Mucosa of descending colon (tissue), 3 donors: ENCODE measurements at places on chromosomes 2 and 18. TPM values are rescaled to one million over a fixed set of nuclear protein-coding genes. Genes with fewer than 3 reads are reported as not detected.

The GPBAR1 gene
- 3.3 TPM for total RNA-seq

The LIPG gene
- total RNA-seq = 13.3 TPM

The LINC00305 gene
- not detected for total RNA-seq

The CRYGC gene
- total RNA-seq = not detected

The ICOS gene
- total RNA-seq = 0.36 TPM

The ACADL gene
- 0.95 TPM for total RNA-seq

The AFF3 gene
- total RNA-seq = 56.6 TPM

The ALKAL2 gene
- 3.5 TPM for total RNA-seq

GRCh38 chr18:47689371-47689770, 241.1 kb downstream of the SMAD2 start:
- DNase-seq = no peak

- DNase-seq = no peak
Measured at GRCh38 chr18:26335156-26335555, 108.9 kb downstream of the TAF4B start.

GRCh38 chr2:233824373-233824772, 30.0 kb downstream of the HJURP start:
- no peak for DNase-seq

DNA sequence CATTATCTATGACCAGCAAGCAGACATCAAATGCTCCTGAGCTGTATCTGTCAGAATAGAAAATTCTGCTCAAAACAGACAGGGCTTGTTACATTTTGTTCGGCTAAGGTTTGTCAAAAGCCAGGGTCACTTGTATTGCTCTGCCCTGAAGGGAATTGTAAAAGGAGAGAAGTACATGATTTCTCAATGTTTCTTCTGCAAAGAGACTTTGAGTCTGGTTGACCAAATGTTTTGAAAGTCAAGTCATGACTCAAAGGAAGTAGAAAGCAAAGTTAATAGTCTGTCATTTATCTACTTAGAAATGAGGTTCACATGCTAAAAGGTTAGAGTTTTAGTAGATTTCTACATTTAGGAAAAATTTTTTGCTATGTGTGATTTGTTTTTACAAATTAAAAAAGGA, 1624.1 kb upstream of the ZEB2 start:
- DNase-seq = no peak

GRCh38 chr2:85433511-85434089, 15.1 kb downstream of the SH2D6 start:
- DNase-seq = peak; percentile 78

DNA sequence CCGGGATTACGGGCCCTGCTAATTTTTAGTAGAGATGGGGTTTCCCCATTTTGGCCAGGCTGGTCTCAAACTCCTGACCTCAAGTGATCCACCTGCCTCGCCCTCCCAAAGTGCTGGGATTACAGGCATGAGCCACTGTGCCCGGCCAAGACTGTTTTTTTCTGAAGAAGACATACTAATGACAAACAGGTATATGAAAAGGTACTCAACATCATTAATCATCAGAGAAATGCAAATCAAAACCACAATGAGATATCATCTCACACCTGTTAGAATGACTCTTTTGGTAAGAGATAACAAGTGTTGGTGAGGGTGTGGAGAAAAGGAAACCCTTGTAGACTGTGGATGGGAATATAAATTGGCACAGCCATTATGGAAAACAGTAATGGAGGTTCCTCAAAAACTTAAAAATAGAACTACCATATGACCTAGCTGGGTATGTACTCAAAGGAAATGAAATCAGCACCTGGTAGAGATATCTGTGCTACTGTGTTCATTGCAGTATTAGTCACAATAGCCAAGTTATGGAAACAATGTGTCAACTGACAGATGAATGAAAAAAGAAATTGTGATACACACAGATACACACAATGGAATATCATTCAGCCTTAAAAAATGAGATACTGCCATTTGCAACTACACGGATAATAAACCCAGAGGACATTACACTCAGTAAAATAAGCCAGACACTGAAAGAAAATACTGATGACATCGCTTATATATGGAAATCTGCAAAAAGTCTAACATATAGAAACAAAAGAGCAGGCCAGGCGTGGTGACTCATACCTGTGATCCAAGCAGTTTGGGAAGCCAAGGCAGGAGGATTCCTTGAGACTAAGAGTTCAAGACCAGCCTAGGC, 20.8 kb downstream of the SOS1 start:
- no peak for DNase-seq

DNA sequence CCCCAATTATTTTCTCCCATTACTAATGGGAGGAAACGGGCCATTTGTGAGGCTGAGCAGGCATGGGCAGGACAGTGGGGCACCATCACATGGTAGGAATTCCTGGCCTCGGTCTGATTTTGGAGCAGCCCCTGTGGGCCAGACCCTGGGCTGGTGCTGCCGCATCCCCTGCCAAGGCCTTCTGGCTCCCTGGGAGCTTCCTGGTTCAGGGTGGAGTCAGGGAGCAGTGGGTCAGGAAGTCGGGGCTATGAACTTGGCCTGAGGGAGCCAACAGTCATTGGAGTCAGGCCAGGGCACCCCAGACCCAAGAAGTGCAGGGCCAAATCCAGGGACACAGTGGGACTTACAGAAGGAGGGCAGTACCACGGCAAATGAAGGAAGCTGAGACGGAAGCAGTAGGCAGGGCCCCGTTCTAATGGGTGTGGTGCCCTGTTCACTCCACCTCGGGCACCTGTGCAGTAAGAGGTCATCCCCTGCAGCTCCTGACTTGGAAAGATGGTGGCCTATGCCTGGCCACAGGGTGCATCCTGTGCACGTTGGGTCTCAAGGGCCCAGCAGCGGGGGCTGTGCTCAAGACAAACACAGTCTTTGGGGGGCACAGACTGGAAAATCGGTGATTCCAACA, 328.1 kb downstream of the SMAD2 start:
- peak; percentile 17 for DNase-seq

DNA sequence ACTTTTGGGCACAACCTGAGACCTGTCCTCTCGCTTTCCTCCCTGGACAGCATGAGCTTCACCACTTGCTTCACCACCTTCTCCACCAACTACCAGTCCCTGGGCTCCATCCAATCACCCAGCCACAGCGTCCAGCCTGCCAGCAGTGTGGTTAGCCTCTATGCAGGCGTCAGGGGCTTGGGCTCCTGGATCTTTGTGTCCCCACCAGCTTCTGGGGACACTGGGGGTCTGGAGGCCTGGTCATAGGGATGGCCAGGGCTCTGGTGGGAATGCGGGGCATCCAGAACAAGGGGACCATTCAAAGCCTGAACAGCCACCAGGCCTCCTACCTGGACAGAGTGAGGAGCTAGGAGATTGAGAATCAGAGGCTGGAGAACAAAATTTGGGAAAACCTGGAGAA, 44.2 kb upstream of the SLC4A10 start:
- DNase-seq = peak; percentile 29

DNA sequence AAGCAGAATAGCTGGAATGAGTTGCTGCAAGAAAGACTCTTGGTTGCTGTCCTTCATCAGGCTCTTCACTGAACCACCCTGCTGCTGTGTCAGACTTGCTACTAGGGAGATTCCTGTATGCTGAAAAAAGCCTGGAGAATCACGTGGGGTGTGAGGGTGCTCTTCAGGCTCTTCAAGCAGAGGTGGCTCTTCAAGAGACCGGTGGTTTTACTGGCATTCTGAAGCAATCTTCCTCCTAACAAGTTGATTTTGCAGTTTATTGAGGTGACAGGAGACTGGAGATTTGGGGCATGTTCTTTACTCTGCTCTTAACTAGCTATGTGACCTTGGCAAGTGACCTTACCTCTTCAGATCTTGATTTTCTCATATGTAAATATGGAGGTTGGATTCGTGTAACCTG, 14.1 kb downstream of the TMEM178A start:
- DNase-seq = no peak

- DNase-seq = peak; percentile 14
Measured at GRCh38 chr18:46411867-46412690, 244.9 kb downstream of the LOXHD1 start.

- DNase-seq = peak; percentile 88
Measured at GRCh38 chr2:1591978-1592907, 152.1 kb downstream of the PXDN start.

GRCh38 chr18:35616664-35617423, 35.3 kb downstream of the GALNT1 start:
- DNase-seq = peak; percentile 54

DNA sequence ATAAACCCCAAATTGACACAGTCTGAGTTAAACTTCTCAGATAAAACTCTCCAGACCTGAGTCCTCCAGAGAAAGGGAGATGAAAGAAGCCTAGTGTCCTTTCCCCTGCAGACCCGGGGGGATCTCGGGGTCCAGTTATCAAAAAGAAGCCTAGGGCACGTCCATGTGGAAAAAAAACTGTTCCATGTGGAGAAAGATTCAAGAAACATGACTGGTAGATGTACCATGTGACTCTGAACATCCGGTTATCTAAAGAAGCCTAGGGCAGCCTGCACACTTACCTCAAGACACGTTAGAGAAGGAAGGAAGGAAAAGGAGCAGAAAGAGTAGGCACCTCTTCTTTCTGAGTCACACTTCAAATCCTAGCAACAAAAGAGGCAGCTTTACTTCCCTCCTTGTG, 421.0 kb downstream of the LRATD1 start:
- no peak for DNase-seq
